ENCODE measurements at places on chromosomes 16 and 17. TPM values are rescaled to one million over a fixed set of nuclear protein-coding genes. Genes with fewer than 3 reads are reported as not detected.

QPRT gene
- 1.3 TPM for total RNA-seq

- DNase-seq: no peak
Measured at GRCh38 chr16:71439523-71439922, 2.3 kb downstream of the TLE7 start.

DNA sequence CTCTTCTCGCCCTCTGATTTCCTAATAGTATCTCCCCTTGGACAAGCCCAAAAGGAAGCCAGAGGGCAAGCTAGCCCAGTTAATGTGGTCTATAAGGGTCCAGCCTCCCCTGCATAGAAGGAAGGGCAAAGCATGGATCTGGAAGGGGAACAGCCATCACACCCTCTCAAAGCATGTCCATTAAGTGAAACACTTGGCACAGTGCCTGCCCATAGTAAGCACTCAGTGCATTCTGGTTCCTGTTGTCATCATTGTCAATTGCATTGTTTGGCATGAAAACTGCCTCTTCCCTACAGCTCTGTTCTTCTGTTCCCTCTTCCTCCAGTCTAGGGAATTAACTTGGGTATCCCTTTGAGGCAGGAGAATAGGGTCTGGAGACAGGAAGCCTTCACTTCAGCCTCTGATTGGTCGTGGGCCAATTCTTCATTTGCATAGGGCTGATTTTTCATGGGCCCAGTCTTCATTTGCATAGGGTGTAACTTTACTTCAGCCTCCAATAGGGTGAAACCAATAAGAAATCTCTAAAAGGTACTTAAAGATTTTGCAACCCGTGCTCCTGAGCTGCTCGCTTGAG, 81.4 kb downstream of the C17orf67 start:
- no peak for DNase-seq

MT1E gene
- total RNA-seq: not detected

DNA sequence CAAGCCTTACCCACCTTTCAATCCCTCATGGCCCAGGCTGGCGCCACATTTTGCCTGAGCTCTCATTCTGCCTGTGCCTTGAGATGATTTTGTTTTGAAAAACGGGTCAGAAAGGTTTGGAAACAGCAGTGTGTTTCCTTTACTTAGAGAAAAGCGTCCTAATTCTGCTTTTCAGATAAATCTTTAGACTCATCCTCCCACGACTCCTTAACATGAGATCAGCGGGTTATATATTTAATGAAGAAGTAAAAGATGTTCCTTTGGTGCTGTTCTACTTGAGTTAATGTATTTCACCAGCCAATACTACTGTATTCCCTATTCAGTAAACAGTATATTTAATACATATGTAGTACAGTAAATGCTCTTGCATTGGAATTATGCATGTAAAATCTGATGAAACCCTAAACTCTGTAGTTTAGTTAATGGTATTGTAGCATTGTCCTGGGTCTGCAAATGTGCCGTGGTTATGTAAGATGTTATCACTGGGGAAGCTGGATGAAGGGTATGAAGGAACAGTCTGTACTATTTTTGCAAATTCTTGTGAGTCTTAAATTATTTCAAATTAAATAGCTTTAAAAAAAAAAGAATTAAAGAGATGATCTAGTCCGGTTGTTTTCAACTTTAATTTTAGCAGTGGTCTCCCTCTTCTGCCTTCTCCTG, 199.4 kb upstream of the CACNG5 start:
- DNase-seq: no peak

DNA sequence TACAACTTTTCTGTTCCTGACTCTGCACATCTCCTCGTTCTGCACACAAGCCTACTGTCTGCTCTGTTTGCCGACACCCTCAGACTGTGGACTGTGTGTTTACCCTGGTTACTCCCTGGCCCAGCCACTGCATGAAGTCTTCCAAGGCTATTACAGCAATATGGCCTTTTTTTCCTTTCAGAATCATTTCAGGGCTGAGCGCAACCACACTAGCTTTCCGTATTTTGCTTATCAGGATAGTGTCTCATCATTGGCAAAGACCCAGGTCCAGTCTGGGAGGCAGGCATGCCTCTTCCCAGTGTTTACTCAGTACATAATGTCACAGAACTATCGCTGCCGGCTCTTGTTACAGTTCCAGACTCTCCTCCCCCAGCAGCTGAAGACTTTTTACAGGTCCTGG, 10.1 kb downstream of the DNAH9 start:
- DNase-seq: peak; percentile 36

CCL14 gene
- total RNA-seq: not detected

GRCh38 chr17:21467739-21468490, 91.8 kb downstream of the KCNJ12 start:
- DNase-seq: no peak

GRCh38 chr16:76653390-76654026, 376.3 kb downstream of the CNTNAP4 start:
- DNase-seq: peak; percentile 68

DNA sequence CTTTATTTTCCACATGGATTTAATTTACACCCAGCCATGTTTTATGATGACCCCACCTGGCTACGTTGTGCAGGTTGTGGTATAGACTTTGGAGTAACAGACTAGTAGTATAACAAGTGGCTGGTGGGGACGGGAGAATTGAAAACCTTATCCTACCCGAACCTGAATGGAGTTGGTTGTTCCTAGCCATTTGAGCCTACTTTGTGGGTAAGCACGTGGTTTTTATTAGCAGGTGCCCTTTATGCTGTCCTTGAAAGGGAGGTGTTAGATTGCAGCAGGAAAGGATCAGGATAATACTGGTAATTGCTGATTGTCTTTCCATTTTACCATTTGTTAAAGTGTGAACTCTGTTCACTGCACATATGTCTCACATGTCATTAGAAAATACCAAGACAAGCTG, 31.9 kb upstream of the PHAF1 start:
- no peak for DNase-seq

C17orf58 gene
- 25.3 TPM for total RNA-seq

DNA sequence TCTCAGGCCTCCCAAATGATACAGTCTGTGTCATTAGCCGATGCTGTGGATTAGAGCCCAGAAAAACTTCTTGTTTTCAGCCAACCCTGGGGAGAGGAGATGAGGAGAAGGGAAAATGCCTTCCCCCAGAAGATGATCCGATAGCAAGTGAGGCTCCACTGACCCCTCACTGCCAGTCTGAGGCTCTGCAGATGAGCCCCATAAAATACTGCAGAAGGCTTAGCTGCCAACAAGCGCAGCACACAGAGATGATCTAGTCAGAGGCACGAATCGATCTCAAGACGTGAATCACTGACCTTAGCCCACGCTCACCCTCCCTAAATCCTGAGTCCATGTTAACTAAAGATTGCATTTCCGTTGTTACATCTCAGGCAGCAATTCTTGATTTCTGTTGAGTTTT, 31.5 kb downstream of the SALL1 start:
- DNase-seq: no peak

- DNase-seq: no peak
Measured at GRCh38 chr17:5675625-5676421, 91.5 kb upstream of the NLRP1 start.

- DNase-seq: no peak
Measured at GRCh38 chr17:32810690-32811089, 66.2 kb downstream of the MYO1D start.

GRCh38 chr17:66313995-66314659, 11.7 kb downstream of the PRKCA start:
- no peak for DNase-seq

- DNase-seq: no peak
Measured at GRCh38 chr17:34725008-34725407, 145.6 kb downstream of the TMEM132E start.

- DNase-seq: no peak
Measured at GRCh38 chr17:67563692-67564228, 154.0 kb upstream of the NOL11 start.

DNA sequence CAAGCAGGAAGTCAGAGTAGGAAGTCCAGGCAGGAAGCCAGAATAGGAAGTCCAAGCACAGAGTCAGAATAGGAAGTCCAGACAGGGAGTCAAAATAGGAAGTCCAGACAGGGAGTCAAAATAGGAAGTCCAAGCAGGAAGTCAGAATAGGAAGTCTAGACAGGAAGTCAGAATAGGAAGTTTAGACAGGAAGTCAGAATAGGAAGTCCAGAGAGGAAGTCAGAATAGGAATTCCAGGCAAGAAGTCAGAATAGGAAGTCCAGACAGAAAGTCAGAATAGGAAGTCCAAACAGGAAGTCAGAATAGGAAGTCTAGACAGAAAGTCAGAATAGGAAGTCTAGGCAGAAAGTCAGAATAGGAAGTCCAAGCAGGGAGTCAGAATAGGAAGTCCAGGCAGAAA, 105.3 kb upstream of the C16orf82 start:
- no peak for DNase-seq

GRCh38 chr17:70863436-70864248, 694.3 kb downstream of the KCNJ2 start:
- no peak for DNase-seq

- DNase-seq: no peak
Measured at GRCh38 chr16:66014221-66014620, 352.3 kb upstream of the CDH5 start.

- DNase-seq: no peak
Measured at GRCh38 chr16:89600427-89600826, 13.0 kb upstream of the DPEP1 start.

- peak; percentile 85 for DNase-seq
Measured at GRCh38 chr17:76527430-76528111, 9.9 kb downstream of the CYGB start.

DNA sequence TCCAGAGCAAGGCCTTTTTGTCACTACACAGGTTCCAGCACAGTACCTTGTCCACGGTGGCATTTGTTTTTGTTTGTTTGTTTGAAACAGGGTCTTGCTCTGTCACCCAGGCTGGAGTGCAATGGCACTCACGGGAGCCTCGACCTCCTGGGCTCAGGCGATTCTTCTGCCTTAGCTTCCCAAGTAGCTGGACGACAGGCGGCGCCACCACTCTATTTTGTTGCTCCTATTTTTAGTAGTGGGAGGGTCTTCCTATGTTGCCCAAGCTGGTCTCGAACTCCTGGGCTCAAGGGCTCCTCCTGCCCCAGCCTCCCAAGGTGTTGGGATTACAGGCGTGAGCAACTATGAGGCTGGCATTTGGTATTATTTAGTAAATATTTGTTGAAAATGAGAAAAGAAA, 10.3 kb downstream of the MRC2 start:
- no peak for DNase-seq

DNA sequence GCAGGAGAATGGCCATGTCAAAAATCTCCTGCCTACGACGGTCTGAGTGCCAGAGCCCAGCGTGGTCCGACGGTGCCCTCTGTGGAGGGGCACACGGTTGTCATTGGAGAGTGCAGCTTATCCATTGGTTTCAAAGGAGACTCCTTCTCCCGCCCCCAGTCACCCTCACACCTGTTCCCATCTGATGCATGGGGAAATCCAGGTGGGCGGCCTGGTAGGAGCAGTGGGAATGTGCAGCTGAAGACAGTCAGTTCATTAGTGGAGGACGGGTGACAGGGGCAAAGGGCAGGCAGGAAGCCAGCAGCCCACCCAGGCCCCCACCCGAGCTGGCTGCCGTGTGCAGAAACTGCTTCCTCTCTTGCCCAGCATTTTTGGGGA, 162.3 kb downstream of the IRF8 start:
- DNase-seq: no peak

DNA sequence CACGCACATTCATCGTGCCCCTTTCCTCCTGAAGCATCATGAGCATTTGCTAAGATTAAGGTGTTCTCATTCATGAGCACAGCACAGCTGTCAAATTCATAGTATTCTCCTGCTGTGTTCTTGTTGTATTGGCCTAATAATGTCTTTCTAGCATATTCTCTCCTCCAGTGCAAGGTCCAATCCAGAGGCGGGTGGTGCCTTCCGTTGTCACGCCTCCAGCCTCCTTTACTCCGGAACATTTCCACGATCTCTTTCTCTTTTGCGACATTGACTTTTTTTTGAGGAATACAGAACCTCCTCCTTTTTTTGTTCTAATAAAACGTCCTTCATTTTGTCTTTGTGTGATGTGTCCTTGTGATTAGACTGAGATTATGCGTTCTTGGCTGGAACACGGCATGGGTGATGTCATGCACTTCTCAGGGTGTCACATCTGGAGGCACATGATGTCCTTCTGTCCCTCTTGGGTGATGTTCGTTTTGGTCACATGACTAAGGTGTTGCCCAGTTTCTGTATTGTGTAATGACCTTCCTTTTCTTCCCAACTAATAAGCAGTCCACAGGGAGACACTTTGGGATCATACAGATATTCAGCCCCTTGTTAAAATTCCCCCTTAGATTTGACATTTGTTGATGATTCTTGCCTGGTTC, 66.3 kb downstream of the CLEC16A start:
- DNase-seq: no peak

CCL23 gene
- total RNA-seq: not detected

GRCh38 chr17:73718912-73719311, 74.7 kb upstream of the SDK2 start:
- no peak for DNase-seq

- DNase-seq: no peak
Measured at GRCh38 chr16:88312732-88313131, 70.0 kb upstream of the ZNF469 start.

TNFRSF13B gene
- not detected for total RNA-seq

ZSCAN10 gene
- total RNA-seq: not detected

CHST4 gene
- total RNA-seq: not detected

DCAF7 gene
- 55.5 TPM for total RNA-seq

DNA sequence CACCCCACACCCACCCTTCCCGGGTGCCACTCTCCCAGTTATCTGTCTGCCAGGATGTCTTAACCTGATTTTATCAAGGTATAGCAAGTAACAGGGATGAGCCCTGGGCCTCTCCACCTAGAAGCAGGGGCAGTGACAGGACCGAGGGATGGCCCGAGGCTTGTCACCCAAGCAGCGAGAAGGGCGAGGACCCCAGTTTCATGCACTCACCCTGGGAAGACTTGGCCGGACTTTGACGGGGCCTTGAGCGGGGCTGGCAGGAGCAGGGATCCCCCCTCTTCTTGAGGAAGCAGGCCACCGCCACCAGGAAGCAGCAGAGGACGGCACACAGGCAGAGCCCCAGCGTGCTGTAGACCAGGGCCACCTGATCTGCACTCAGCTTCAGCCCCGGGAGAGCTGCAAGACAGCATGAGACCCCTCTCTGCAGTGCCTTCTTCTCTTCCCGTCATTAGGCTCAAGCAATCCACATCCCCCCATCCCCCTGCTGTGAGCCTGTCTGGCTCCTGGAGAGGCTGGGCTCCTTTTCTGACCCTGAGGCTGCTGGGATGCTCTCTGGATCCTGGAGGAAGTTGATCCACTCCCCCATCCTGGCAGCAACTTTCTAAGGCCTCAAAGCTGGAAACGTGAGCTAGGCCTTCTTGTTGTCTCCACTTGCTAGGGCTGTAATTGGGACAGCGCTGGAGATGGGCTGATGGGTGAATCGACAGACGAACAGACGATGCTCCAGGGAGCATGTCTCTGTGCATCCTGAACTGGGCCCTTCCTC, 31.6 kb downstream of the TNFRSF13B start:
- DNase-seq: no peak

SRCAP gene
- total RNA-seq: 29.6 TPM
